Muscle of back (tissue), 13 donors: ENCODE measurements at places on chromosomes 5 and 9.

- no peak for DNase-seq
These were observed 538.1 kb upstream of the MEF2C start for GRCh38 chr5:89421035-89421434.

GRCh38 chr5:149345892-149346222 lies 558 bp downstream of the GRPEL2 start:
- no peak for DNase-seq

DNA sequence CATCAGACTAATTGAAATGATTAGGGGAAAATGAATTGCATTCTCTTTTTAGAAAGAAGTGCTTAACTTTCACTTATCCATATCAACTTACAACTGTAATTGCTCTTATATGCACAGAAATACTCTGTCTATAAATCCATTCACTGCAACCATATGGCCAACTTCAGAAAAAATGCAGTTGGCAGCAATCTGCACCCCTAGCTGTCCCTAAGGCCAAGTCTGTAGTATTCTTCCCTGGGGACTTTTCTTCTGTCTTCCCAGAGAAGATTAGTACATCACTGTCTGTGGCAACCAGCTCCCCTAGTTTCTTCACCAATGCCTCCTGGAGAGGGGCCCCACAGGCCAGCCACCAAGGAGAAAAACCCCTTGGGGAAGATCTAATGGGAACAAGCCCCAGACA lies 45.4 kb downstream of the ABCA1 start:
- no peak for DNase-seq

GRCh38 chr5:178505639-178506407 lies 84.4 kb downstream of the COL23A1 start:
- DNase-seq, result no peak
